ENCODE measurements at places on chromosomes 11 and 22.
A peak's percentile ranks its signal among the peaks of the same experiment; 100 is the strongest.

DNA sequence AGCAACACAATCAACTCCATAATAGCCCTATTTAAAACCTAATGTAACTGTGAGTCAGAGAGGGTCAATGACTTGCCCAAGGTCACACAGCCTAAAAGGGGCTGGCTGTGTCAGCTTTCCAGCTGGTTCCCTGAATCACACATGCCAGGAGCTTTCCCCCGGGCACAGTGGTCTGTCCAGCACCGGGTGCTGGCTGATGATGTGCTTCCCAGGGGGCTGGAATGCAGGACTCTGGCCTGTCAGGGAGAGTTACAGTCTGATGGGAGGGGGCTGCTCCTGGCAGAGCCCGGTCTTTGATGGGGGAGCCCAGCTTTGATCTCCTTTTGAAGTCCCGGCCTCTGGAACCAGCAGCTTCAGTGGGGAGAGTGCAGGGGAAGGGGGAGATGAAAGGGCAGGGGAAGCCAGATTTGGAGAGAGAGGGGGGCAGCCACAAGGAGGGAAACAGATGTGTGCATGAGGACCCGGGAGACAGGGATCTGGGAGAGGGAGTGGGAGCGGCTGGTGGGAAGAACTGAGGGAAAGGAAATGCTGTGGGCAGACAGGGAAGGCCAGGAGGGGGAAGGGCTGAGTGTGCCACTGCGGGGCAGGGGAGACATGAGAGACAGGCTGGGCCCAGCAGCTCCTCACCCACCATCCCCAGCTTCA lies 102.7 kb downstream of the NECTIN1 start:
- no peak for DNase-seq

- DNase-seq = no peak
These were observed 28.7 kb upstream of the GRK2 start for GRCh38 chr11:67237574-67237973.

DNA sequence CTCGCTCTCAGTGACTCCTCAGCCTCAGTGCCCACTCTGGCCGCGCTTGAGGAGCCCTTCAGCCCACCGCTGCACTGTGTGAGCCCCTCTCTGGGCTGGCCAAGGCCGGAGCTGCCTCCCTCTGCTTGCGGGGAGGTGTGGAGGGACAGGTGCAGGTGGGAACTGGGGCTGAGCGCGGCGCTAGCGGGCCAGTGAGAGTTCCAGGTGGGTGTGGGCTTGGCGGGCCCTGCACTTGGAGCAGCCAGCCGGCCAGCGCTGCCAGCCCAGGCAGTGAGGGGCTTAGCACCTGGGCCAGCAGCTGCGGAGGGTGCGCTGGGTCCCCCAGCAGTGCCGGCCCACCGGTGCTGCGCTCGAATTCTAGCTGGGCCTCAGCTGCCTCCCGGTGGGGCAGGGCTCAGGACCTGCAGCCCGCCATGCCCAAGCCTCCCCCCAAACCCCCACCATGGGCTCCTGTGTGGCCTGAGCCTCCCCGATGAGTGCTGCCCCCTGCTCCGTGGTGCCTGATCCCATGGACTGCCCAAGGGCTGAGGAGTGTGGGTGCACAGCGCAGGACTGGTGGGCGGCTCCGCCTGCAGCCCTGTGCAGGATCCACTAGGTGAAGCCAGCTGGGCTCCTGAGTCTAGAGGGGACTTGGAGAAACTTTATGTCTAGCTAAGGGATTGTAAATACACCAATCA lies 64.2 kb upstream of the NARS2 start:
- DNase-seq = no peak

DNA sequence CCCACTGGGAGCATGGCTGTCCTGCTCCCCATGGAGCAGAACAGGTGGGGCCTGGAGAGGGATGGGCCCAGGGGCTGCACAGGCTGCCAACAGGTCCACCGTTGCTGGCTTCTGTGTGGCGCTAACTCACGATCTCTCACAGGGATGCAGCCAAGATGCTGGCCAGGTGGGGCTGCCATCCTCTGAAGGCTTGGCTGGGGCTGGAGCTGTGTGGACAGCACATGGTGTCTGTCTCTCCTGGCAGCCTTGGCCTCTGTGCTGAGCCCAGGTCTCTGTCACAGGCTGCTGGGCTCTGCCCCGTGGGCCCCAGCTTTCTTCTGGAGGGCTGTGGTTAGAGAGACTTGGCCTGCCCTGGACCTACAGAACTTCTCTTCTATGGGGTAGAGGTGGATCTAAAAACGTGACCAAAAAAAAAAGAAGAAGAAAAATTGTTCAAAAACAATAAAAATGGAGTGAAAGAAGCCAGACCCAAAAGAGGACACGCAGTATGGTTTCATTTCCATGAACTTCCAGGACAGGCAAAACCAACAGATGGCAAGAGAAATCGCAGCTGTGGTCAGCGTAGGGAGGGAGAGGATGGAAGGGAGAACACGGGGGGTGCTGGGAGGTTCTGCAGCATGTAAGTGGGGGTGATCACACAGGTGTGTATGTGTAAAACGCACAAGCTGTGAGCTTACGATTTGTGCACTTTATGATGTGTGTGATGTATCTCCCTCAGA lies 12.2 kb downstream of the PARVG start:
- DNase-seq = no peak

- DNase-seq = no peak
These were observed 75.0 kb upstream of the CCND1 start for GRCh38 chr11:69566001-69566400.

GRCh38 chr11:94423507-94423906 lies 22.3 kb upstream of the GPR83 start:
- no peak for DNase-seq

GRCh38 chr22:50481045-50481439 lies 301 bp upstream of the ADM2 start:
- no peak for DNase-seq

DNA sequence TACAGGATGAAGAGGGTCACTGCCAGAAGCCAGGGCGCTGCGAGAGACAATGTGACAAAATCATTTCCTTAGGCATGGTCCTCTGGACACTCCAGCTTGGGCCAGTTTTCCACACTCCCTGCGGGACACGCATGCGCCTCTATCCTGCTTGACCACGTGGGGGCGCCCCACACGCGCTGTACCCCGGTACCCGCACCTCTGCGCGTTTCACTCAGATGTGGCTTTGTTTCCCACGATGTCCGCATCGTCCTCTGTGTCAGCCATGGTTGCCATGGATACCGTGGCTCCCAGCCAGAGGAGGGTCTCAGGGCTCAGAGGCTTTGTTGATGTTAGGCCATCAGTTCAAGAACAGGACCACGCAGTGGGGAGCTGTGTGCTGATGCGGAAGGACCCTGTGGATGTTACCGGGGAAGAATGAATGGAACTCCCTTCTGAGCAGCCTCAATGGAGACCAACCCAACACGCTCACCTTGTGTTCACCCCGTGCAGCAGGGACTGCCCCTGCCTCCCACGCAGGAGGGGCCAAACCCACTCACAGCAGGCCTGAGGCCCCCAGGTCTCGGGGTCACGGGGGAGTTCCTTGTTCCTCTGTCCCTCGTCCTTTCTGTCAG lies 101.1 kb upstream of the SLC22A12 start:
- peak; percentile 65 for DNase-seq

GRCh38 chr11:2731130-2732125 lies 31.6 kb upstream of the KCNQ1OT1 start:
- DNase-seq = no peak

DNA sequence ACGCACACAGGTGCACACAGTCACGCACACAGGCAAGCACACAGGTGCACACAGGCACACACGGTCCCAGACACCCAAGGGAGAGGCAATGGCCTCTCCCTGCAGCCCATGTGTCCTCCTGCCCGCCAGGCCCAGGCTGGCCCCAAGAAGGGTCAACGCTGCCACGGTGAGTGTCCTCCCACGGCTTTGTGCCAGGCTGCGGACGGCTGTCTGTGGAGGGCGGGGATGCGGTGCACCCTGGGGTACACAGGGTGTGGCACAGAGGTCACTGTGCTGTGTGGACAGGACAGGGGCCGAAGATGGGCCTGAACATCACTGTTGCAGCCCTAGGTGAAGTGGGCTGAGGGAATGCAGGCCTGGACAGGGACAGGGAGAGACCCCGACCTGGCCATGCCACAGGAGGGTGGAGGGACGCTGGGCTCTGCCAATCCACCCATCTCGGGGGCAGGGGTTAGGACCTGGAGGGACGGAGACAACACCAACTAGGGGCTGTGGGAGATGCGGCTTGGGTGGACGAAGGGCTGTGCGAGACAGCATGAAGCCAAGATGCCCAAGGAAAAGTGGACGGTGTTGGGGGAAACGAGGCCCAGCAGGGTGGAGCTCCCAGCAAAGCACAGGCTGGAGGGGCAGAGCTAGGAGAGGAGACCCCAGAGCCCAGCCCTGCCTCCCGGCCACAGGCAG lies 523.8 kb downstream of the BRD1 start:
- peak; percentile 11 for DNase-seq

- DNase-seq = no peak
These were observed 682.1 kb downstream of the KCNA4 start for GRCh38 chr11:29334776-29335130.

GRCh38 chr11:65478388-65479183 lies 20.3 kb upstream of the MALAT1 start:
- DNase-seq = no peak

- no peak for DNase-seq
These were observed 15.2 kb downstream of the ELMOD1 start for GRCh38 chr11:107606141-107606540.

DNA sequence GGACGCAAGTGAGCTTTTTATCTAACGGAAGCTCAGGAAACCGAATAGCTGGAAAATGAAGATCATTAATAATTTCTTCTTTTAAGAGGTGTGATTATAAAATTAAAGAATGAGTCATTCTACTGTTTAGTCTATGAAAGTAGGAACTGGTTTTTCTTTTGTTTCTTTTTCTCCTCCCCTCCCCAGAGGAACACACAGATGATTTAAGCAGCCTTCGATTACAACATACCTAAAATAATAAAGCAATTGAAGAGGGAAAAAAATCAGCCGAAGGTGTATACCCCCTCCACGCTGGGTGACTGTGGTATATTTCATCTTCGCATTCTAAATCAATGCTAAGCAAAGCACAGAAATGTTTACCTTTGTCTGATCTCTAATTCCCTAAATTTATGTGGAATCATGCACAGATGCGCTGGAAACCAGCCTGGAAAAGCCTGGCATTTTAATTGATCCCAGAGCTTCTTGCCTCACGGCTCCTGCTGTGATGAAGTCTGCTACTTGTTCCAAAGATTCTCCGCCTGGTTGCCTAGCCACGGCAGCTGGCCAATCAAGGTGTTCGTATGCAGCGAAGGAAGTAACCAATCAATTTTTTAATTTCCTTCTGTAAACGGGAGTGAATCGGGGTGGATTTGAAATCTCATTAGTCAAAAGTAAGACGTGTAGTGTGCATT lies 133.9 kb downstream of the FANCF start:
- no peak for DNase-seq

DNA sequence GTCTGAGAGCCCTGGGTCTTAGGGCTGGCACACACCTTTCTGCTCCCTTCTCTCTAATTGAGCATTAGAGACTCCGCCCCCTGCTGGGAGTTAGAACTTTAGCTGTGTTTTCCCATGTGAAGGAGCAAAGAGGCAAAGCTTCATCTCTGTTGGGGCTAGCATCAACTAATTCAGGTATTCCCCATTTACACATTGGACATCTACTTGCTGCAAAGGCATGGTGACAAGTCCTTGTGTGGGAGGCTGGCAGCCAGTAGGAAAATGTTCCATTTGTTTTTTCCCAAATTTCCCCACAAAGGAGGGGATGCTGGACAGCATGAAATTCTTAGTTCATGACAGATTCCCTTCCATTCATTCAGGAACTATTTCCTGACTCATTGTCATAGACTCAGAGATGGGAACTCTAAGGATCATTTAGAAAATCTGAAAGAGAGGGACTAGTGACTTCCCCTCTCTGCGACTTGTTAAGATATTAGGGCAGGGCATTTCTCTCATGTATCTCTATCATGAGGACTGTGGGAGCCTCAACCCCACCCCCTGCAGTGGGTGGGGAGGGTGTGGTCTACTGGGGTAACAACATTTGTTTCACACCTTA lies 3.6 kb downstream of the CD44 start:
- DNase-seq = no peak

- no peak for DNase-seq
These were observed 1610.9 kb upstream of the RAG2 start for GRCh38 chr11:38208951-38209350.
